Stimulated activated CD4-positive, alpha-beta T cell treated with anti-CD3 and anti-CD28 coated beads, Interleukin-1b, Interleukin-23, amount 100 ng/mL, for 1 hour (primary cell): ENCODE measurements at places on chromosomes 4 and X.

DNA sequence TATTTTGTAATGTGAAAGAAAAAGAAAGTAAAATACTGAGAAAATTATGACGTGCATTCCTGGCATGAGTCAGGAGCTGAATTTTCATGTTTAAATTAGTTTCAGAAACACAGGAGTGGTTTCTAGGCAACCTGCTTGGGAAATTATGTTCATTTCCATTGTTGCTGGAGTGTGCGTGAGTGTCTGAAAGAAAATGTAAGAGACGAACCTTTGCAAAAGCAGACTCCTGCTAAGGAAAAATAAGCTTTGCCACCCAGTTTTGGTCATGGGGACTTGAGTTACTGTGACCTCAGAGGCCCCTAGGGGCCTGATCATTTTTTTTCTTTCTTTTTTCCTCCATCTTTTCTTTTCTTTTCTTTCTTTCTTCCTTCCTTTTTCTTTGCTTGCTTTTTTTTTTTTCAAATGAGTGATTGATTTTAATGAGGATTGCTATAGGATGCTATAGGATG lies 18.8 kb upstream of the CHRNA9 start:
- no peak for DNase-seq

- no peak for DNase-seq
These were observed 222.7 kb upstream of the LNX1 start for GRCh38 chr4:53813998-53814397.

- DNase-seq = no peak
These were observed 16.2 kb downstream of the GPAT3 start for GRCh38 chr4:83552083-83552482.

DNA sequence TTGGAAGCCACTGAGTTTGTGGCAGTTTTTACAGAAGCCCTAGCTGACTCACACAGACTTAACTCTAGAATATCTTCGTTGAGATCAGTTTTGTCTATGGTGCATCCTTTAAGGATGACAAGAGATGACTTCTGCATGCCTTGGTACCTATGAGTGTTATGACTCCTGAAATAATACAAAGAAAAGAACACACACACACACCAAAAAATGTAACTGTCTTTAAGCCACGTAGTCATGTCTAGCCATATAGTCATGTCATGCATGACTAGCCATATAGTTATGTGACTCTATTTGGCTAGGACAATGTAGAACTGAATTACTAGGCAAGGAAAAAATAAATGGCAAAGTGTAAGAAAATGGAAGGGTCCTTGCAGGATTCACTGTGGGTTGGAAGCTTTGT lies 447.8 kb downstream of the NLGN4X start:
- no peak for DNase-seq
